Stimulated activated CD4-positive, alpha-beta T cell treated with anti-CD3 and anti-CD28 coated beads, Interleukin-15, amount 100 ng/mL, for 24 hours (primary cell): ENCODE measurements at places on chromosomes 12 and 14.

DNA sequence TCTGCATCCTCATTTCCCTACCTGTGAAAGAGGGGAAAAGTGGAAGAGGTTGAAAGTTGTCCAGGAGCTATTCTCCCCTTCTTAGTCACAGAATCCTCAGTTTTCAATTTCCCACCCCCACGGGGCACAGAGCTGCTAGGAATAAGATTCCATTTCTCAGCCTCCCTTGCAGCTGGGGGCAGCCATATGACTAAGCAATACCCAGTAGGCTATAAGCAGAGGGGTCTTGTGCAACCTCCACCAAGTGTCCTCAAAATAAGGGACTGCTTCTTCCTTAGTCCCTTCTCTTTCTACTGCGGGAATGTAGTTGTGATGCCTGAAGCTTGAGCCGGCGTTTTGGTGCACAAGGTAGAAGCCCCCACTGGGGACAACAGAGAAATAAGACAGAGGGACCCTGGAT is 40.9 kb downstream of the VWF start:
- DNase-seq, result no peak

DNA sequence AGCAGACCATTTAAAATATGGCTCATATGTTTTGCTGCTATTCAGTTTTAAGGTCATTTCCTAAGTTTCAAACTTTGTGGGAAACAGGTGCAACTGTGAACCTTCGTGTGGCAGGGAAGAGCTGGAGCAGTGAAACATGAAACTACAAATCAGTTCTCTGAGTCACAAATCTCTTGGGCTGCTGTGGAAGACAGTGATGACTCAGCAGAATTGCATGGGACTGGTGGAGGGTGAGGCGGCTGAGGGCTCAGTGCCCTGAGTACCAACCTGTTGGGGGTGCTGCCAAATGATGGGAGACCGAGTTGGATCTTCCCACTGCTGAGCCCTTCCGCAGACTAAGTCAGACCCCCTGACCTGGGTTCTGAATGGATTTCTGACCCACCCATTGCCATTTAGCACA is 8.4 kb upstream of the CALM1 start:
- DNase-seq, result peak; percentile 28

GRCh38 chr12:105158876-105159275 is 51.3 kb downstream of the WASHC4 start:
- no peak for DNase-seq

- no peak for DNase-seq
These were observed 165.9 kb upstream of the TMEM260 start for GRCh38 chr14:56413721-56414120.

- DNase-seq, result no peak
These were observed 11.3 kb downstream of the PPFIBP1 start for GRCh38 chr12:27535318-27535717.

DNA sequence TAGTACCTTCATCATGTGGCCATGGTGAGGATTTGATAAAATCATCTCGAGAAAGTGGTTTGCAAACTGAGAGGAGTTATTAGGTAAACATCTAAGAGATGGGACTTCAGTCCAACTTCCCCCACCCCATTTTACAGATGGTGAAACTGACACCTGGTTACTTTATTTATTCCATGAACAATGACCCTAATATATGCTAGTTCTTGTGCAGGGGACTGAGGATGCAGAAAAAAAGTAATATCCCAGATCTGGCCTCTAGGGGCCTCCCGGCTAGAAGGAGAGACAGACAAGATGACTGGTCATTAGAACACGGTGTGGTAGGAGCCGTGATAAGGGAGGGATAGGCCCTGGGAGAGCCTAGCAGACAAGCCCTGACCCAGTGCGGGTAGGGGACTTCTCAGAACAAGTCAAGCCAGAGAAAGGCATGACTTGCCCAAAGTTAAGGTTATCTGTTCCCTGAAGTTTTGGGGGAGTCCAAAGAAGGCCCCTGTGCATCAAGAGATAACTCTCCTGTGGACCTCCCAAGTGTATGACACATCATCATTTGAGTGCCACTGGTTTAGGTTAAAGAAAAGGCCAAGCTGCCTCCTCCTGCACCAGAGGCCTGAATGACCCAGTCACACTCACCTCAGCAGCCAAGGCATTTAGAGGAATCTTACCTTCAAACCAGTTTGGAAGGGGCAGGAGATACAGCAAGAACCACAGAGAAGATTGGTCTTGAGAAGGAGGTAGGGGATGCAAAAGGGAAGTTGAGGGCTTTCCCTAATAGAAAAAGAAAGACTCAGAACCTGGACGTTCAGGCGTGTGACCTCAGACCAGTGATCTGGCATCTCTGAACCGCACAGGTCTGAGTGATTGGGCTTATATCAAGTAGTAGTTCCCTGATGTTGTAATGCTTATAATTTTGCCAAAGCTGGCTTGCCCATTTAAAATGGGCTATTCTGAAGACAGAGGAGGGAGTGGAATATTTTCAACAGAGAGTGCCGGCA is 1.6 kb downstream of the CMKLR1 start:
- no peak for DNase-seq

DNA sequence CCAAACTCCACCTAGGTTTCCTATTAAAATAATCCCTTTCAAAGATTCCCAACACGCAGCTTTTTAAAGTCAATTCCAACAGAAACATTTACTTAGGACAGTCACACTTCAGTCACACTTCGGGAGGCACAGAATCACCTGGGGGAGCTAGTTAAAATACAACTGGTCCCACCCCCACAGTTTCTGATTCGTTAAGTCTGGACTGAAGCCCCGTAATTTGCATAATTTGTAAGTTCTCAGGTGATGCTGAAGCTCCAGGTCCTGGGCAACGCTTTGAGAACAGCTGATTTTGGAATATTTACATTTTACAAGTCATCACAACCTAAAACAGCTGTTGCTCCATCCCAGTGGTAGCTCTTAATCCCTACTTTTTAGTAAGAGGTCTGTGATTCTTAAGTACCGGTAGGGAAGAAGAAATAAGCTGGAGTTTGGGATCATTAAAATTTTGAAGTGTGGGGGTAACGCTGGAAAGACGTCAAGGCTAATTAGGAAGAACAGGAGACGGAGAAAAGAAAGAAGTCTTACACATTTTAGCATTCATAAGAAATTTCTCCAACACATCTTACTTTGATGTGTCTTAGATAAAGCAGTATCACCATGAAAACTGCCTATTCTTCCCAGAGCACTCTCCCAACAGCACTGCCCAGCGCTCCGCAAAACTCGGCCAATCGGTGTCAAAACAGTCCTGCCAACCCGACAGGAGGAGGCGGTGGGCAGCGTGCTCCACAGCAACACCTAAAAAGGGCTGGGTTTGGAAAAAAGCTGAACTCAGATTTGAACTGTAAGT is 1.1 kb downstream of the IPO8 start:
- DNase-seq, result peak; percentile 27

DNA sequence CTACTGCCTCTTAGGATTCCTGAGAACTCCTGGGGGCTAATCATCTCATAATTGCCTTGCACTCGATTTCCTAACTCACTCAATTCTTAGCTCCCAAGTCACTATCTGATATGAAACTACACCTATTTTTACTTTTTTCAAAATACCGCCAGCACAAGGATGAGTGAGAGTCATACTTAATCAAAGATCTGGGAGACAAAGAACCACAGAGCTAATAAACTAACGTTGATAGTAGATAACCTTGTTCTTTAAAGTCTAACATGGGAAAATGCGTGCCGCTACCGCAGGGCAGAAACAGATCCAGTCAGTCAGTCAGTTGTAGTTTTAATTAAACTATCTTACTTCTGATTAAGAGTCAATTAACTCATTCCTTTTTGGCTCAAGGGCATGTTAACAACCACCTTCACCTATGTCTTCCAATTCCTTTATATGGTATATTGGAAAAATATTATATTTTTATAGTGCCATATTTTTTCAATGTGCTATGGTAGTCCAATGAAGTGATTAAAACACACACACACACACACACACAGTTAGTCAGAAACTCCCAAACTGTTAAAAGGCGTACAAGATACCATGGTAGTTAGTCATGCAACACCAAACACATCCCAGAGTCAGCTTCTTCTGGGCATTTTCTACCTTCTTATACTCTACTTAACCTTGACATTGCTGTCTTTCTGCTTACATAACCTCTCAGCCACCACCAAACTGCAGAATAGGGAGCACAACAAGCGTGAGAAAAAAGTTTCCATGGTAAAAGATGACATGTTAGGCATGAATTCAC is 114.0 kb downstream of the KLHL28 start:
- DNase-seq, result no peak

GRCh38 chr12:55906056-55906455 is 21.6 kb downstream of the PYM1 start:
- no peak for DNase-seq

- DNase-seq, result no peak
These were observed 48.4 kb downstream of the SMIM41 start for GRCh38 chr12:52127683-52128450.

DNA sequence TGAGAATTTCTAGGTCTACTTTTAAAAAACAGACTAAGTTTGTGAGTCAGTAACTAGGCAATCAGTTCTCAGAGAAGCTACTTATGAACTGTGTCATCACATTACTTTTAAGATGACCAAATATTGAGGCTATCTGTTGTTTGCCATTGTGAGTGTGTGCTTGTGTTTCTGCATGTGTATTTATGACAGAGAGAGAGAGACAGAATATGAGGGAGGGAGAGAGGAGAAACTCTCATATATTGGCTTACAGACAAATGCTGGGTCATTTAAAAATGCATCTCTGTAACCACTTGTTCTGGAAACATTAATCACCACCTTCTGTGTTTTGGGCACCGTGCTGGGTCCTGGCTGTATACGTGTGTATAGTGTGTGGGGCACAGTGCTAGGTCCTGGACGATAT is 161.5 kb upstream of the FRMD6 start:
- DNase-seq, result no peak

DNA sequence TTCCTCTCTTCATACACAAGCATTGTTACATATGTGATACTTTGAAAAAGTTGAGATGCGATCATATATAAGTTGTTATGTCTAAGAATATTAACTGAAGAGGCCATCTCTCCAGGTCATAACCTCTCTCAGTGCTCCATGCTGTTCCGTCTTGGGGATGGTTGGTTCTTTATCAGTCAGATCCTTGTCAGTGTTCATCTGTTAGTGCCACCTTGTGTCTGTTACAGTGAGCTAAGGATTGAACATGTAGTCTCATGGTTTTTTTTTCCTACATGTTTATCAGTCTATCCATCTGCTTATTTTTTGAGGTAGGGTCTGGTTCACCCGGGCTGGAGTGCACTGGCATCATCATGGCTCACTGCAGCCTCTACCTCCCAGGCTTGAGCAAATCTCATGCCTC is 30.5 kb downstream of the EP400 start:
- DNase-seq, result no peak

GRCh38 chr14:89773644-89774316 is 180.8 kb downstream of the EFCAB11 start:
- peak; percentile 79 for DNase-seq

DNA sequence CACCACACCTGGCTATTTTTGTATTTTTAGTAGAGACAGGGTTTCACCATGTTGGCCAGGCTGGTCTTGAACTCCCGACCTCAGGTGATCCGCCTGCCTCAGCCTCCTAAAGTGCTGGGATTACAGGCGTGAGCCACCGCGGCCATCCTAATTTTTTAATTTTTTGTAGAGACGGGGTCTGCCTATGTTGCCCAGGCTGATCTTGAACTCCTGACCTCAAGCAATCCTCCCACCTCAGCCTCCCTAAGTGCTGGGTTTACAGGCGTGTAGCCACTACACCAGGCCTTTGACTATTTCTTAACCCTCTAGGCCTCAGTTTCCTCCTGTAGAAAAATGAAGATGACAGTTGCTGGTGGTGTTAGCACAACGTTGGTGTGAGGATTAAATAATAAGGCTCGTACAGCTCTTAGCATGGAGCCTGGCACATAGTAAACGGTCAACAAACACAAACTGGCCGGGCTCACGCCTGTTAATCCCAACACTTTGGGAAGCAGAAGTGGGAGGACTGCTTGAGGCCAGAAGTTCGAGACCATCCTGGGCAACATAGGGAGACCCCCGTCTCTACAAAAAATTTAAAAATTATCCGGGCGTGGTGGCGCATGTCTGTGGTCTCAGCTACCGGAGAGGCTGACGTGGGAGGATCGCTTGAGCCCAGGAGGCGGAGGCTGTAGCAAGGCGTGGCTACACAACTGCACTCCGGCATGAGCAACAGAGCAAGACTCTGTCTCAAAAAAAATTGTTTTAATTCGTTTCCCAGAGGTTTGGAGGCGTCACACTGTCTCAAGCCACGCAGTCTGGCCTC is 979 bp downstream of the DDX54 start:
- no peak for DNase-seq

GRCh38 chr12:58950739-58951100 is 30.4 kb upstream of the LRIG3 start:
- no peak for DNase-seq

- DNase-seq, result no peak
These were observed 6.6 kb downstream of the PRKAB1 start for GRCh38 chr12:119674560-119674959.

- no peak for DNase-seq
These were observed 1182.8 kb downstream of the FLRT2 start for GRCh38 chr14:86712727-86713126.

GRCh38 chr12:89950421-89950820 is 241.8 kb upstream of the ATP2B1 start:
- DNase-seq, result no peak

- DNase-seq, result no peak
These were observed 6.9 kb upstream of the SLC7A7 start for GRCh38 chr14:22822016-22822570.

DNA sequence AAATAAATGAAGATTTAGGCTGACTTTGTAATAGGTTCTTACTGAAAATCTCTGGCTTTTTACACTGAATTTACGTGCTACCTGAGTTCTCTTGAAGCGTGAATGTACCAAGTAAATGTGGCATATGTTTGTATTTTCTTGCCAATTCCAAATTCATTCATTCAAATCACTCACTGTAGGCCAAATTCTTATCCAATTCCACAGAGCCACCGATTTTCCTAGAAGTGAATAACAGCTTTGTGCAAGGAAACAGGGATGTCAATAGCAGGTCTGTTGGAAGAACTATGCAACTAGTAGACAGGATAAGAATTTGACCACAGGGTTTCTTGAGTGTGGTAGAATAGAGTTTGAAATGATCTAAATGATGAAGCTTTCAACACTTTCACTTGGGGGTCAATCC is 86.8 kb downstream of the SOX5 start:
- DNase-seq, result no peak

DNA sequence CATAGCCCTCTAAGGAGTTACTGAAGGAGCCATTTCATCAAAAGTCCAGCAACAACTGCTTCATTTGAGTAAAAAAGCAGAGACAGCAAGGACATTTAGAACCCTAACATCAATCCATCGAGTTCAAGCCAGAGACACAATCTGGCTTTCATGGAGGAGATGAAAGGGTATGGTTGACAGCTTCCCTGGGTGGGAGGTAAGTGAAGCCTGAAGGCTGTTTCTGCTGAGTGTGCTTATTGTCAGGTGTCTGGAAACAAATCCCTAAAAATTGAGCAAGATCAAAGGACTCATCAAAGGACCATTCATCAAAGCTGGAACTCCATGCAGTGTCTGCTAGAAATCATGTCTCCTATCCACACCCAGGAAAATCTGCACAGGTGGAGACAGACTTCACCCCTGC is 104.4 kb upstream of the CCDC196 start:
- no peak for DNase-seq

DNA sequence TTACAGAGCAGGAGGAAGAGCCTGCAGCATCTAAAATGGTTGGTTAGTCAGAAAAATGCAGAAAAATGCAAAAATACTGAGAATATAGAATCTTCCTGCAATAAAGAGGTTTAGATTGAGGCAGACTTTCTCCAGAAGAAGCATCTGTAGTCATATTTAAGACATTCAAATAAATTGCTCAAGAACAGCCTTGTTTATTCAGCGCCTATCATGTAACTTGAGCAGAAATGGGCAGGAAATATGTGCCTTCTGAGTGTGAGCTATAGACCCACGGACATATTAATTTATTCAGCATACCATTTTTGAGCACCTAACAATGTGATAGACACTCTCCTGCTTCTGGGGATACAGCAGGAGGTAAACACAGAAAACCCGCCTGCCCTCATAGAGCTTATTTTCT is 102.0 kb upstream of the HIF1A start:
- DNase-seq, result no peak
